Right atrium auricular region (tissue), 2 donors: ENCODE measurements at places on chromosomes 5 and 9. TPM values are rescaled to one million over a fixed set of nuclear protein-coding genes. Genes with fewer than 3 reads are reported as not detected.

IGFBPL1 gene
- total RNA-seq, result 1.3 TPM

PARP8 gene
- total RNA-seq, result 3.9 TPM

GRCh38 chr5:170849374-170849773, 12.4 kb upstream of the RANBP17 start:
- H3K27ac ChIP-seq, result no peak overlapping the region
- H3K4me3 ChIP-seq, result no peak overlapping the region
- DNase-seq, result no peak
- no peaks in the 10 kb centered on the region for H3K4me1 ChIP-seq
- H3K36me3 ChIP-seq, result no peaks in the 10 kb centered on the region
- no peaks in the 10 kb centered on the region for H3K27me3 ChIP-seq

- H3K4me1 ChIP-seq, result no peaks in the 10 kb centered on the region
- no peak overlapping the region for H3K4me3 ChIP-seq
- H3K36me3 ChIP-seq, result no peaks in the 10 kb centered on the region
Measured at GRCh38 chr5:174167080-174167910, 121.8 kb downstream of the NSG2 start.

GRCh38 chr9:130451509-130452388, 7.0 kb downstream of the ASS1 start:
- H3K27ac ChIP-seq, result peak overlapping the region; percentile 78
- peak; percentile 88 for DNase-seq
- no peak overlapping the region for H3K4me3 ChIP-seq
- no peaks in the 10 kb centered on the region for H3K27me3 ChIP-seq
- no peaks in the 10 kb centered on the region for H3K36me3 ChIP-seq

- DNase-seq, result no peak
- no peaks in the 10 kb centered on the region for H3K36me3 ChIP-seq
- H3K4me3 ChIP-seq, result no peak overlapping the region
- H3K27ac ChIP-seq, result peak overlapping the region; percentile 31
- no peaks in the 10 kb centered on the region for H3K27me3 ChIP-seq
Measured at GRCh38 chr9:121576281-121577075, 75.0 kb upstream of the DAB2IP start.

DNA sequence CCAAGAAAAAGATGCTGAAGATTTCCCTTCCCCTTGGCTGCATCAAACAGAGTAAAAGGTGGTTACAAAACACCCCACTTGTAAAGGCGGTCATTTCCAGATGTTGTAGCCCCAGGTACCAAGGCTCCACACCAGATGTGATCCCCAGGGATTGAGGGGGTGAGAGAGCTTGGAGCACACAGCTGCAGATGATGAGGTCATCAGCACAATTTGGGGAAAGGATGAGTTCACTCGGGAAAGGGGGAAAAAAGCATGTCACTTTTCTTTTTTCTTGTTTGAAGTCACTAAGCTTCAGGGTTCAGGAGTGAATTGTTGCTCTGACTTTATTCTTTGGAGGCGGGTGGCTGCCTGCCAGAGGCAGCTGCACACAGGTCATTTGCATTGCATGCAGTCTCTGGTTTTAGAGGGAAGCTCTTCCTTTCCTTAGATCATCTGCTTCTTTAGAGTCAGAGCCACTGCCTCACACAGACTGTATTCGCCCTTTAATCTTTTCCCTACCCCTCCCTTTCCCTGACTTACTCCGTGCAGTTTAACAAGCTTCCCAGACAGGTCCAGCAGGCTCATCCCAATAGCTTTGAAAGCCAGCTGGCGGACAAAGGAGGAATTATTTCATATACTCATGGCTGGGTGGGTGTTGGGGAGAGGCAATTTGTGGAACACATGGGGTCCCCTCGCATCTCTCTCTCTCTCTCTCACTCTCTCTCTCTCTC, 409.3 kb upstream of the SLC24A2 start:
- H3K27ac ChIP-seq, result no peak overlapping the region
- peaks cover 8% of the 10 kb centered on the region for H3K4me1 ChIP-seq
- DNase-seq, result no peak
- H3K27me3 ChIP-seq, result no peaks in the 10 kb centered on the region
- no peaks in the 10 kb centered on the region for H3K36me3 ChIP-seq
- H3K4me3 ChIP-seq, result no peak overlapping the region

GRCh38 chr9:132595319-132595718, 12.9 kb downstream of the BARHL1 start:
- H3K4me1 ChIP-seq, result no peaks in the 10 kb centered on the region
- H3K27ac ChIP-seq, result no peak overlapping the region
- peaks cover under 1% of the 10 kb centered on the region for H3K27me3 ChIP-seq
- no peak for DNase-seq
- no peak overlapping the region for H3K4me3 ChIP-seq
